ENCODE measurements at places on chromosomes 7 and 10.
A peak's percentile ranks its signal among the peaks of the same experiment; 100 is the strongest.

- DNase-seq, result peak; percentile 2
Observed at GRCh38 chr10:10209167-10209566, 808.5 kb upstream of the CELF2 start.

- no peak for DNase-seq
Observed at GRCh38 chr7:94618126-94618525, 37.8 kb downstream of the SGCE start.

DNA sequence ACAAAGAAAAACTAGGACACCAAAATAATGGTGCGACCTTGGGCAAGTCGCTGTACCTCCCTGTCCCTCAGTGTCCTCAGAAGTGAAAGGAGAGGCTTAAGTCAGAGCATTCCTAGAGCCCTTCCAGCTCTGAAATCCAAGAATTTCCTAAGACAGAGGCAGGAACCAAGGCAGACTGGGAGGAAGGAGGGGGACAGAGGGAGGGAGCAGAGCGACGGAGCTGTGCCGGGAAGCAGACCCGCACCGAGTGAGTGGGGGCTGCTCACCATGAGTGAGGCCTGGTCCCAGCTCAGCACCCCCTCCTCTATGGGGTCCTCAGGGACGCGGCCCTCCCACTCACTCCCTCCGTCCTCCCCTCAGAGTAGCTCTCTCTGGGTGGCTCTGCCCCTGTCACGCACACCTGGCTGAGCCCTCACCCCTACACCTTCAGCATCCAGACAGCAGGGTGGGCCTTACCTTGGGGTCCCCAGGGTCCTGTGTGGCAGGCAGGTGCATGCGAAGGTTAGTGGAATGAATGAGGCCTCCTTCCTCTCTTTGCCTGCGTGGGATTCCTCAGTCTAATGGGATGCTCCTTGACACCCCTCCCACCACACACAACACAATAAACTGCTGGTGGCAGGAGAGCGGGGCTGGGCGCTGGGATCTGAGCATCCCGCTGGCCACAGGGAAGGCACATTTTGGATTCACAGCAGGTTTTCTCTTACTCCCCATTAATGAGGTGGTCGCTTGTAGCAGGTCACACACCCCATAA lies 4.6 kb upstream of the SMARCD3 start:
- no peak for DNase-seq

- no peak for DNase-seq
Observed at GRCh38 chr7:27146491-27147198, 929 bp downstream of the HOXA6 start.

DNA sequence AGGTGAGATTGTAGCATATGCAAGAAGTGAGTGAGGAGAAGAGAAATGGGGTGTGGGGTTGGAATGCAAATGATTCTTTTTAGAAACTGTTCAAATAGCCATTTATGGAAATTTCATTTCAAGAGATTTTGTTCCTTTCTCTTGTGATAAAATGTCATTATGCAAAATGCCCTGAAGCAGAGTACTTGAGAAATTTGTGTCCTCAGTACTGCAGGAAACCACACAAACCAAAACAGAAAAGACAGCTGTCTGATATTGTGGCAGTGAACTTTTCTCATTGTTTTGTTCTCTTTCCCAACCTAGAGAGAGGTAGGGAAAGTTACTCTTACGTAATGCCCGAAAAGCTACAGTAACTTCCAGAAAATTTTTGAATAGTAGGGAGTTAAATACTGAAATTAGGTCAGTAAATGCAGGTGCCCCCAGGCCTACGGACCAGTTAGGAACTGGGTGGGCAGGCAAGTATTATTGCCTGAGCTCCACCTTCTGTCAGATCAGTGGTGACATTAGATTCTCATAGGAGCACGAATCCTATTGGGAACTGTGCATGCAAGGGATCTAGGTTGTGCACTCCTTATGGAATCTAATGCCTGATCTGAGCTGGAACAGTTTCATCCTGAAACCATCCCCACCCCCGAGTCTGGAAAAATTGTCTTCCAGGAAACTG lies 34.0 kb downstream of the DLD start:
- peak; percentile 46 for DNase-seq

DNA sequence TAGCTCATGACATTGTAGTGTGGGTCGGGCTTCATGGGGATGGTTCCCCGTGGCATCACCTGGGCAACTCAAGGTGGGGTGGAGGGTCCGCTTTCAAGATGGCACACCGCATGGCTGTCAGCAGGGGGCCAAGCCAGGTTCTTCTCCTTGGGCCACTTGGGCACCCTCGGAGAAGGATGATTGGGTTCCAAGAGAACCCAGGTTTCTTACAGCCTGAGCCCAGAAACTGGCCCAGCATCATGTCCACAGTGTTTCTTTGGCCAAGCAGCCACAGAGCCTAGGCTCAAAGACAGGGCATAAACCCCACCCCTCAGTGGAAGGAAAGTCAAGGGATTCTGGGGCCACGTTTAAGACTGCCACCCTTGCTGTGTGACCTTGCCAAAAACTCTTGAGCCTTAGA lies 110.6 kb downstream of the PTPN20 start:
- DNase-seq, result no peak

DNA sequence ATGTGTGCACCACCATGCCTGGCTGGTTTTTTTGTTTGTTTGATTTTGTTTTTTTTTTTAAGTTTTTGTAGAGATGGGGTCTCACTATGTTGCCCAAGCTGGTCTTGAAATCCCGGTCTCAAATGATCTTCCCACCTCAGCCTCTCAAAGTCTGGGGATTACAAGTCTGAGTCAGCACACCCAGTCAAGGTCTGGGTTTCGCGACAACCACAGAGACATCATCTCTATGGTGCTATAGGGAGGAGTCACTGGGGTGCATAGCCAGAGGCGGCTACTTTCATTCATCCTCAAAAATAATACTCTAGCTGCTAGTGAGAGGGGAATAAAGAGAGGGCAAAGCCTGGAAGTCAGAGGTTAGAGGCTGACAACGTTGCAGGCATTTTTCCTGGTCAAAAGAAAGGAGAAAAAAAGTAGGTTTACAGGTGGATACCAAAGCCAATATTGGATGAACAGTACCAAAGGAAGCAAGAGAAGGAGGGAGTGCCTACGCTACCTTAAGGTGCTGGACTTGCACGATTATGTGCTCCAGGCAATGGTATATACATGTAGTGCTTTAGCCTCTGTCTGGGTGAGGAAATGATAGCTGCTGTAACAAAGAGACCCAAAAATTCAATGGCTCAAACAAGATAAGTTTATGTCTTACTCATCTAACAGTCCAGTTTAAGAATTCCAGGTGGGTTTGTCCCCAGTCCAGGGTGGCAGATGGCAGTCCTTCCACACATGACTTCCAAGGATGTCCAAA lies 178.3 kb downstream of the SKIDA1 start:
- DNase-seq, result no peak

GRCh38 chr7:10239695-10240345 lies 733.9 kb upstream of the PHF14 start:
- no peak for DNase-seq

DNA sequence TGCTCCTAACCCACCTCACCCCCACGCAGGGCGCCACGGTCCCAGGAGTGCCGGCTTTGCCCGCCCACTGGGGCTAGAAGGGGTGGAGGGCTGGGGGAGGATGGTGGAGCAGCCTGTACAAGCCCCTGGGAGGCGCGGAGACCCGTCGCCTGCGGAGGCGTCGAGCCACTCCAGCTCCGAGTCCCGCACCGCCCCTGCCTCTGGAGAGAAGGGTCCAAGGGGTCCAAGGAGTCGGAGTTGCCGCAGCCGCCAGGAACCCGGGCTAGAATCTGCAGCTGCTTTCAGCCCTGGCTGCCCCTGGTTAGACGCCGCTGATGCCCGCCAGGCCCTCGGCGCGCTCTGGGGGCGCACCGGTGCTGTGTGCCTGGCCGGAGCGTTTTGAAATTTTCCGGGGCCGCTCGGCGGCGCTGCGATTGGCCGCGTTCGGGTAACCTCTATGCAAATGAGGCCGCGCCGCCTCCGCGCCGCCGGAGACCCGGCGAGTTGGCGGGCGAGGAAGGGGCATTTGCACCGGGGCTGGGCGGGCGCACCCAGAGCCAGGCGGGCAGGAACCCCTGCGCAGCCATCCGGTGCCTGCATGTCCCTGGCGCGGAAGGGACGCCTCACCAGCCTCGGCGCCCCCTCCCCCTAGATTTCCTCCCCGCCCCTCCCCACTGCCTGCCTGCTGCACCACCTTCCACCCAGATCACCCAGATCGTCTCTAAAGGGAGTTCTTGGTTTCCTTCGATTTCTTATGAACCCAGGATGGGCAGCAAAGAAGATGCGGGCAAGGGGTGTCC lies at the start of gene HMX2:
HMX2 (plus strand) TSS at position 502 of the 779 bp plus-strand sequence; CDS start at position 745, 243 bp downstream.
- no peak for DNase-seq

DNA sequence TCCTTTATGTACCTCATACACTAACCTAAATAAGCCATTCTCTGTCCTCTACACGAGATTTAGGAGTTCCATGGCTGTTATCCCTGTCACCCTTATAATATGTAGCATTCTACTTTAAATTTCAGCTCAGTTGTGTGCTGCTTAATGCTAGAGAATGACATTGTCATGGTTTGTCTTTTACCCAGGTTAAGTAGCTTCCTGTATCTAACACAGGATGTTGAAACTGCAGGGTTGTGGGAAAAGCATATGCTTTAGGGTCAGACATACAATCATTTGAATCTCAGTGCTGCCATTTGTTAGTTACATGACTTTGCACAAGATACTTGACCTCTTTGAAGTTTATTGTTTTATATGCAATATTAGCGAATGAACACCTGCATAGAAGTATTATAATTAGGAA lies 235.1 kb upstream of the CACNA2D1 start:
- DNase-seq, result peak; percentile 1

- no peak for DNase-seq
Observed at GRCh38 chr7:45955286-45955685, 34.2 kb upstream of the IGFBP3 start.

- no peak for DNase-seq
Observed at GRCh38 chr7:63077841-63078240, 920.8 kb upstream of the ZNF722 start.

DNA sequence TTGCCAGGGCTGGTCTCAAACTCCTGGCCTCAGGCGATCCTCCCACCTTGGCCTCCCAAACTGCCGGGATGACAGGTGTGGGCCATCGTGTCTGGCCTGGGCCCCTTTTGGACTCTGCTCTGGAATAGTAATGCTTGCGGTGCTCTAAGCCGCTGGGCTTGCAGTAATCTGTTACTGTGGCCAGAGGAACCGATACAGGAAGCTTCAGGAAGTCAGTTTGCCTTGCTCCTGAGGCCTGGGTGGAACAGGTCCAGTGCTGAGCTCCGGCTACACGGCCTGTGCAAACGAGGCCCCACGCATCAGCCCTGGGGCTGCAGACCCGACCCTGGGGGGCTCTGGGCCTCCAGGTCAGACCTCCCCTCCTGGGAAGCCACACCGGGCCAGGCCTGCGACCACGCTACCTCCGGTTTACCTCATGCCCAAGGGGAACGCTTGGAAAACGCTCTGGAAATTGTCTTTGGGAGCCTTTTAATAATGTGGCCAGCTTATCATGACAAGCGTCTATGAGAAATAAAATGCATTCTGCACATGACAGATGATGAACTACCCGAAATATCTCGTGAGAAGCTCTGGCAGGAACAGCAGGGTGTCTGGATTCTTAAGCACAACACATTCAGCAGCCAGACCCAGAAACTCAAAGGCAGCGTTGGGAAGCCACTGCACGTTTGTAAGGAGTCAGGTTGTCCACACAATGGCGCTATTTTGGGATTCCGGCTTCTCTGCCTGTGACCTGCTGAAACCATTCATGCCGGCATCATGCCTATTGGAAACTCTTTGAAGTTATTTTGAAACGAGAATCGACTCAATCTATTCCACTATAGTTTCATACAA lies 10.1 kb upstream of the ADAP1 start:
- peak; percentile 54 for DNase-seq

- DNase-seq, result peak; percentile 59
Observed at GRCh38 chr10:117543225-117544003, 868 bp downstream of the EMX2 start.

DNA sequence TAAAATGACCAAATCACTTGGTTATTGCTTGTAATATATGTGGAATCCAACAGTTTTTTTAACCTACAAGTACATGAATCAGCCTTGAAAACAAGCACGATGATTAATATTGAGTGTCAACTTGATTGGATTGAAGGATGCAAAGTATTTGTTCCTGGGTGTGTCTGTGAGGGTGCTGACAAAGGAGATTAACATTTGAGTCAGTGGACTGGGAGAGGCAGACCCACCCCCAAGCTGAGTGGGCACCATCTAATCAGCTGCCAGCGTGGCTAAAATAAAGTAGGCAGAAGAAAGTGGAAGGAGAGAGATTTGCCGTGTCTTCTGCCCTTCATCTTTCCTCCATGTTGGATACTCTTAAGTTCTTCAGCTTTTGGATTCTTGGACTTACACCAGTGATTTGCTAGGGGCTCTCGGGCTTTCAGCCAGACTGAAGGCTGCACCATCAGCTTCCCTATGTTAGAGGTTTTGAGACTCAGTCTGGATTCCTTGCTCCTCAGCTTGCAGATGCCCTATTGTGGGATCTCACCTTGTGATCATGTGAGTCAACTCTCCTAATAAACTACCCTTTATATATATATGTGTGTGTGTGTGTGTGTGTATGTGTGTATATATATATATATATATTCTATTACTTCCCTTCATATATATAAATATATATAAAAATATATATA lies 118.4 kb upstream of the WDR11 start:
- no peak for DNase-seq

DNA sequence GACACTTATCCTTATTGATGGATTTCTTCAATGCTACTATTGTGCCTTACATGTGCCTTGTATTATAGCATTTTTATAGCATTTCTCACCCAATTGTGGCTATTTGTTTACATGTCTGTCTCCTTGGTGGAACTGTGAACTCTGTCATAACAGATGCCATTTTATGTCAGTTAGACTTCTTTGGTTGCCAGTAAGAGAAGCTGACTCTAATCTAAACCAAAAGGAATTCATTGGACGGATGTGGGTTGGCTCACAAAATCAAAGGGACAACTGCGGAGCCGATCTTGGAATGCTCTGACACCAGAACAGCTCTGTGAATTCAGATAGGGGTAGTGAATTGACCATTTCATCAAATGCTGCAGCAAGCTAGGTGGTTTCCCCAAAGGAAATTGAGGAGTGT lies 15.0 kb downstream of the GARIN1A start:
- no peak for DNase-seq
